ENCODE measurements at places on chromosomes 2 and 18.

DNA sequence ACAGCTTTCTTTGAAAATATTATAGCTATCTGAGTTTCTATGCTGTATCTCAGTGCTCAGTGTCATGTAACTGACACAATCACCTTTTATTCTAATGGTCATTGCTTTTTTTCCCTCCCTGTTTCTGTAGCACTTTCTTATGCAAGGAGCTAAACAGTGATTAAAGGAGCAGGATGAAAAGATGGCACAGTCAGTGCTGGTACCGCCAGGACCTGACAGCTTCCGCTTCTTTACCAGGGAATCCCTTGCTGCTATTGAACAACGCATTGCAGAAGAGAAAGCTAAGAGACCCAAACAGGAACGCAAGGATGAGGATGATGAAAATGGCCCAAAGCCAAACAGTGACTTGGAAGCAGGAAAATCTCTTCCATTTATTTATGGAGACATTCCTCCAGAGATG is 56.4 kb downstream of the SCN2A start:
- DNase-seq: no peak

GRCh38 chr2:205364261-205364660 is 318.0 kb upstream of the NRP2 start:
- no peak for DNase-seq

DNA sequence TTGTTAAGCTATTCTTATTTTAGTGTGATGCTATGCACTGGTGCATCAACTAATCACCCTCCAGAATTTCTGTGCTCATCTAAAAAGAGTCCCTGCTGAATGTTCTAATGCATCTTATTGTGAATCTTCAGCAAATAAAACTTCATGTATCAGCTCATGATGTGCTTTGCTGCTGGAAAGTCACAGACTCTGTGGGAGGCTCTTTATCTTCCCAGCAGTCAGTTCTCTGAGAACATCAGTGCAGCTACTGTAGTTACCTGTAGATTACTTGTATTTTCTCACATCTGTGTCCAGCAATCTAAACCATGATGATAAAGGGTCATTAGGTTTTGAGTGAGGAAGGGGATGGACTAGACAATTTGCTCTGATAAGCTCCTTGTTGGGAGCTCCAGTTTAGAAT is 141.6 kb upstream of the SP3 start:
- DNase-seq: no peak

GRCh38 chr2:110978756-110979470 is 141.8 kb upstream of the BCL2L11 start:
- DNase-seq: no peak

GRCh38 chr2:149451417-149452165 is 121.2 kb downstream of the LYPD6 start:
- DNase-seq: no peak

GRCh38 chr18:71431689-71432088 is 1112.5 kb downstream of the CBLN2 start:
- DNase-seq: no peak

DNA sequence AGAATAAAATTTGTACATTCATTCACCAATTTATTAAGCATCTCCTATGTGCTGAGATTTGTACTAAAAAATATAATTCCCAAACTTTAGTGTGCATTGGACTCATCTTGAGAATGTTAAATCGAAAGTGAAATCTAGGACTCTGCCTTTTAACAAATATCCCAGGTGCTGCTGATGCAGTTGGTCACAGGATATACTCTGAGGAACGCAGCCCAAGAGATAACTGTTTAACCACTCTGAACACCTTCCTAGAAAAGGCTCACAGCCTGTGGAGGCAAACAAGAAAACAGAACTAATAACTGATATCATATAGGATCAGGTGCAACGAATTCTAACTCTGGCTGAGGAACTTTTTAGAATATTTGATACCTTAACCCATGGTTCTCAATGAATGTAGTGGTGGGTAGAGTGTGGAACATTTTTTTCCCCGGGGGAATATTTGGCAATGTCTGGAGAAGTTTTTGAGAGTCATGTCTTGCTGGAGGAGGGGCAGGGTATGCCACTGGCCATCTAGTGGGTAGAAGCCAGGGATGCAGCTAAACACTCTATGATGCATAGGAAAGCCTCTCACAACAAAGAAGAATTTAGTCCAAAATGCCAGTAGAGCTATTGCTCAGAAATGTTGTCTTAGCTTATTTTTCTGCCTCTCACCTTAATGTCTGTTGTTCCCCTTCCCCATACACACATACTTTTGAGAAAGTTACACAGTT is 96.5 kb downstream of the EHBP1 start:
- DNase-seq: no peak

GRCh38 chr2:124919296-124919695 is 894.2 kb downstream of the CNTNAP5 start:
- DNase-seq: no peak

DNA sequence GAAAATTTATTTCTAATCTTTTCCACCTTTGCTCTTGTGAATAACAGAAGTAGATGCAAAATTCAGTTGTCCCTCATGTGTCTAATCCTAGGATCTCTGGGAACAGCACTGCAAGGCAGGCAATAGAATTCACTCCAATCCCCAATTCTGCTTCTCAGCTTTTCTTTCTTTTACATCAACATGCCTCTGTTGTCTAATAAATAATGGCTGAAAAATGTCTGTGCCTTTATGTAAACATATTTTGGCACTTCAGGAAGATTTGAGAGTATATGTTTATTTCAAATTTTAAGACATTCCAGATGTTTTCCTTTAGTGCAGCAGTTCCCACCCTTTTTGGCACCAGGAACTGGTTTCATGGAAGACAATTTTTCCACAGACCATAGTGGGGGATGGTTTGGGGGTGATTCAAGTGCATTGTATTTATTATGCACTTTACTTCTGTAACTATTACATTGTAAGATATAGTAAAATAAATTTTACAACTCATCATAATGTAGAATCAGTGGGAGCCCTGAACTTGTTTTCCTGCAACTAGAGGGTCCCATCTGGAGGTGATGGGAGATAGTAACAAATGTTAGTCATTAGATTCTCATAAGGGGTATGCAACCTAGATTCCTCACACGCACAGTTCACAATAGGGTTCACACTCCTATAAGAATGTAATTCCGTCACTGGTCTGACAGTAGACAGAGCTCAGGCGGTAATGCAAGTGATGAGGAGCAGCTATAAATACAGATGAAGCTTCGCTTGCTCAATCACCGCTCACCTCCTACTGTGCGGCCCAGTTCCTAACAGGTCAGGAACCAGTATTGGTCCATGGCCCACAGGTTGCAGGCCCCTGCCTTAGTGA is 590.3 kb upstream of the CNTNAP5 start:
- DNase-seq: no peak

DNA sequence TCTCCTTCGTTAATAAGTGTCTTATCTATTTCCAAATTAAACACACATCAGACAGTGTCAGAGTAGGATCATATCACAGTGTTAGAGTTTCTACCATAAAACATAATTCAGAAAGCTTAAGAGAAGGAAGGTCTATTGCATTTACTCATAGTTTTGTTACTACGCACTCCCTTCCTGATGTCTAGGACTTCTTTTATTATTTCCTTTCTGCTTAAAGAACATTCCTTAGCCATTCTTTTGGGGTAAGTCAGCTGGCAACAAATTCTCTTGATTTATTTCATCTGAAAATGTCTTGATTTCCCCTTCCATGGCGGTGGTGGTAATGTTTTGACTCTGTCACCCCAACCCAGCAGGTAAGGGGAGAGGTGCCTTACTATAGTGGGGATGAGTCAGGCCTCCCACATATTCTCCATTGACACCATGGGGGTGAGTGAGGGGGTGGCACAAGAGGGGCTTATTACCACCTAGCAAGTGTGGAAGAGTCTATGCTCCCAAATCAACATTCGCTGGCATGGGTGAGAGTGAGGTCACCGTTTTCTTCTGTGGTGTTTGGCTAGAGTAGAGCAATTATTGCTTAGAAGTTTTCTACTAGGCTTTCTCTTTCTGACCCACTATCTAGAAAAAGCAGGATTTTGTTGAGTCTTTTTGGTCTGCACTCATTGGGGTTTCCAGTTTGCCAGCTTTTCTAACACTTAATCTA is 29.9 kb downstream of the ABCB11 start:
- no peak for DNase-seq

- DNase-seq: no peak
Measured at GRCh38 chr2:218517434-218518206, 50.5 kb downstream of the USP37 start.

GRCh38 chr2:46014911-46015654 is 282.1 kb upstream of the EPAS1 start:
- DNase-seq: no peak

GRCh38 chr18:3624935-3625741 is 175.2 kb downstream of the TGIF1 start:
- DNase-seq: no peak

DNA sequence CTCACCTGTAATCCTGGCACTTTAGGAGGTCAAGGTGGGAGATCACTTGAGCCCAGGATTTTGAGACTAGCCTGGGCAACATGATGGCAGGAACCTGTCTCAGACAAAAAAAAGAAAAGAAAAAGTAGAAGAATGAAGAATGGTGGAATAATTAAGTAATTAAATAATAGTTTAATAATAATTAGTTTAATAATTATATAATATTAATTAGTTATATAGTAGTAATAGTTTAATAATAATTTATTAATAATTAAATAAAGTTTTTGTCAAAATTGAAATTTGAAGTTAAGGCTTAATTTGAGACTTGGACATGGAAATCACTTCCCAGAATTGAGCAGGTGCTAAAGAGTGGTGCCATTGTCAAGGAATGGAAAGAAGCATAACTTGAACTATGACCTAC is 52.2 kb upstream of the ABCA12 start:
- no peak for DNase-seq

DNA sequence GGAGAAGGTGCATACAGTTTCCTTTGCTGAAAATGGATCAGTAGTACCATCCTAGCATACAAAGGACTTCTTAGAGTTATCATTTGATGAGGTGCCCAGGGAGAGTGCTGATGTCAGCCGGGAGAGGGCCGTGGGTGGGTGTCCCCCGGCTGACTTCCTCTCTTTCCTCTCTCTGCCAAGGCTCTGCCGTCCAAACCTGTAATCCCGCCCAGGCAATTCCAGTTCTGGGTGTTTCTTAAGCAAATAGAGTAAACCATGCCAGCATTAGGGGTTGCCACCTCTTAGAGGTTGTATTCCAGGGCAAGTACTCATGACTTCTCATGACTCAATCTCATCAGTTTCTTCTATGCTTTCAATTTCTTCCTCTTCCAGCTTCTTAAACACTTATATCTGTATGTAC is 117.2 kb downstream of the GATA6 start:
- DNase-seq: no peak

DNA sequence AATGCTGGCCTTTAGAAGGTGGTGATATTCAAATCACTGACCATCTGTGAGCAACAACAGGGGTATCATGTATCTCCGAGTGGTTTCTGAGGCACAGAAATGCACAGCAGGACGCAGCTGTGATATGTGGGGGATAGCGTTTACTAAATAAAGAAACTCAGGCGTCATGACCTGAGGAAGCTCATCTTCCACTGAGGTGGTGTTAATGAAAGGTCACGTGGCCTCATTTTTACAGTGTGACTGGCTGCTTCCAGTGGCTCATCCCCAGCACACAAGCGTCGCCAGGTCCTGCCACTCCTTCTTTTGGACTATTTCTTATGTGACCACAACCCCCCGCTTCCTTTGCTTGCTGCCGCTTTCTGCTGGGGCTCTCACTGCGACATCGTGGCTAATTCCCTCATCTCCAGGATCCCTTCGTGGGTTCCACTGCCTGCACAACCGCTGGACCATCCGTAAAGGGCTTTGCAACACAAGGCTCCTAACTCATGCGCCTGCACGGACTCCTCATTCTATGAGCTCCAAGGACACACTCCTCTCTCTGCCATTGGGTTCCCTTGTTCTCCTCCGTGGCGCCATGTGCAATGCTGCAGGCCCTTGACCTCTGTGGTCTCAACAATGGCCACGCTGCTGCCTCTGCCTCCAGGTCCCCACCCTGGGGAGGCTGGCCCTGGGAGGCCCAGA is 109.3 kb downstream of the MBP start:
- no peak for DNase-seq

DNA sequence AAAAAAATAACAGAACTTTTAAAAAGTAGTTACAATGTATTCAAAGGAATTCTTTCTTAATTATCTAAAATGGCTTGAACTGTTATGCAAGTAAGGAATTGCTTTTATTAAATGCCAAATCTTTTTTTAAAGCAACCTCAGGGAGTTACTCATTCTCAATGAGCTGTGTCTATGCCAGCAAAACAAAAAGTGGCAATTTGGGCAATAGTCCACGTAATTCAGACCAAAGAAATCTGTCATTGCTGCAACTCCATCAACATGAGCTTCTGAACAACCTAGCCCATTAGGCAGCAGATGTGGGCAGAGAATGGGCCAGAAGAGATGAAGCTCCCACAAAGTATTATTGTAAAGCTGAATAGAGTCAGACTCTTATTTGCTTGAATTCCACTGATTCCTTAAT is 118.4 kb downstream of the ALK start:
- no peak for DNase-seq

GRCh38 chr2:42052702-42053481 is 5.1 kb downstream of the PKDCC start:
- DNase-seq: no peak

- peak; percentile 67 for DNase-seq
Measured at GRCh38 chr2:105398336-105399206, at the start of gene FHL2. Gene FHL2 (minus strand): TSS chr2:105399051. CDS start chr2:105386516, 12,535 bp downstream.

DNA sequence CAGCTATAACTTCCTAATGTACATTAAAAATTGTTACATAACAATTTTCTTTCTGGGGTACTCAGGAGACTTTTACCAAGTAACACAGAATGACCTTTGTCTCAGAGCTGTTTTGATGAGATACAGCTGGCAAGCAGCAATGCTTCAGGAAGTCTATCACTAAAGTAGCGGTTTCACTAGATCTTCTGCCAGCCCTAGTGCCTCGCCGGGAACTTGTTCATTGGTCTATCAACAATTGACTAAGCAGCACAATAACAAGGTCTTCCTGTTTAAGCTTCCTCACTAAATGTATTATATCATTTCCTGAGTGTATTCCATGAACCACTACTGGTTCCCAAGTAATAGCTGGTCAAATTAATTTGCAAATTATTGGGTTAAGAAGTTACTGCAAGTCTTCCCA is 69.2 kb downstream of the TRIP12 start:
- DNase-seq: no peak

GRCh38 chr18:2515171-2515787 is 56.0 kb downstream of the METTL4 start:
- DNase-seq: no peak

GRCh38 chr2:17355608-17356329 is 162.5 kb downstream of the RAD51AP2 start:
- no peak for DNase-seq

DNA sequence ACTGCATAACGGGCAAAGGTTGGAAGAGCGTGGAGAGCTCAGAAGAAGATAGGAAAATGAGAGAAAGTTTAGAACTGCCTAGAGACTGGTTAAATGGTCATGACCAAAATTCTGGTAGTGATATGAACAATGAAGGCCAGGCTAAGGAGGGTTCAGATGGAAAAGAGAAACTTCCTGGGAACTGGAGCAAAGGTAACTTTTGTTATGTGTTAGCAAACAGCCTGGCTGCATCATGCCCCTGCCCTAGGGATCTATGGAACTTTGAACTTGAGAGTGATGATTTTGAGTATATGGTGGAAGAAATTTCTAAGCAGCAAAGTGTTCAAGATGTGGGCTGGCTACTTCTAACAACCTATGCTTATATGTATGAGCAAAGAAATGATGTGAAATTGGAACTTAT is 44.4 kb upstream of the SPATS2L start:
- no peak for DNase-seq

GRCh38 chr2:173290518-173290917 is 64.2 kb upstream of the CDCA7 start:
- DNase-seq: no peak

Measured in germinal center (tissue), 1 donor.